ENCODE measurements at places on chromosomes 1 and 21. TPM values are rescaled to one million over a fixed set of nuclear protein-coding genes. Genes with fewer than 3 reads are reported as not detected.

The PARS2 gene
- 5.6 TPM for polyA plus RNA-seq

The MNDA gene
- polyA plus RNA-seq, result 3.3 TPM

The SPRR2F gene
- polyA plus RNA-seq, result 1.3 TPM

The OR2T2 gene
- polyA plus RNA-seq, result not detected

The KIFAP3 gene
- polyA plus RNA-seq, result 161 TPM

The HHIPL2 gene
- polyA plus RNA-seq, result 1.0 TPM

The TYW3 gene
- polyA plus RNA-seq, result 16.6 TPM

The ANGPTL1 gene
- 5.7 TPM for polyA plus RNA-seq

The CD1D gene
- polyA plus RNA-seq, result 0.90 TPM
